Posterior vena cava (tissue), 2 donors: ENCODE measurements at places on chromosomes 1 and 21. TPM values are rescaled to one million over a fixed set of nuclear protein-coding genes. Genes with fewer than 3 reads are reported as not detected.

EDN2 gene
- not detected for total RNA-seq

GRCh38 chr1:30516485-30516858, 206.9 kb downstream of the MATN1 start:
- peak; percentile 16 for DNase-seq

- no peak for DNase-seq
Observed at GRCh38 chr1:54297596-54298283, 97.8 kb downstream of the MRPL37 start.

FALEC gene
- not detected for total RNA-seq

DNA sequence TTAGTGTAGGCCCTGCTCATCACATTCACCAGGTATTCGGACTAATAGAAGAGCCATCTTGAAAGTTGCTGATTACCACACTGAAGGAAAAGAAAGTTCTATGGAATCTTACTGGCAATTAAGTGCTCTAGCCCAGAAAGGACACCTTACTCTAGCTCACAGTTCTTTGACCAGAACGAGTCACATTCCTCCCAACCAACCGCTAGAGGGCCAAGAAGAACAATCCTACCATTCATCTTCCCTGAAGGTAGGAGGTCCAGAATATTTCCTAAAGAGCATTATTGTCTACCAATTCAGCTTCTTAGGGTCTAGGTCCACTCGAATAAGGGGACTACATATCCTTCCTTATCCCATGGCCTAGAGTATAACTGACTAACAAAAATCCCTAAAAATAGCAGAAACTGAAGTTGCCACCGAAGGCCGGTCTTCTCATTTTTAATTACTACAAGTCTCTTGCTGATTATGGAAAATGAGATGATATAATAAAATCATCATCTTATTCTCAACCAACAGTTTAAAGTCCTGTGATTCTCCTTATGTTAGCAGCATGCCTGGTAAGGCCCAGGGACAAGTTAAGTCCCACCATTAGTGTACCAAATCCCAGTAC, 2.7 kb upstream of the FMO1 start:
- no peak for DNase-seq

RGL1 gene
- 34.0 TPM for total RNA-seq

SLAMF7 gene
- total RNA-seq: 0.69 TPM

DNA sequence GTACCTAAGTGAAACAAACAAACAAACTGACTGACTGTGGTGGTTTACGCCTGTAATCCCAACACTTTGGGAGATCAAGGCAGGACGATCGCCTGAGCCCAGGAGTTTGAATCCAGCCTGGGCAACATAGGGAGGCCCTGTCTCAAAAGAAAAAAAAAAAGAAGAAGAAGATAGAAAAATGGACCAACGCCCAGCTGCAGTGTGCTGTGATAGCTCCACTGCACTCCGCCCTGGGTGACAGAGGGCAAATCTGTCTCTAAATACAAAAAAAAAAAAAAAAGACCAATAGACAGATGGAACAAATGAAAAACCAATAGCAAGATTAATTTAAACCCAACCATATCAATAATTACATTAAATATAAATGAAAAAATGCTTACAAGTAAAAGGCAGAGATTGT, 13.9 kb downstream of the AKR7A3 start:
- DNase-seq: no peak

NASP gene
- 45.5 TPM for total RNA-seq

MAN1A2 gene
- total RNA-seq: 48.7 TPM

DNA sequence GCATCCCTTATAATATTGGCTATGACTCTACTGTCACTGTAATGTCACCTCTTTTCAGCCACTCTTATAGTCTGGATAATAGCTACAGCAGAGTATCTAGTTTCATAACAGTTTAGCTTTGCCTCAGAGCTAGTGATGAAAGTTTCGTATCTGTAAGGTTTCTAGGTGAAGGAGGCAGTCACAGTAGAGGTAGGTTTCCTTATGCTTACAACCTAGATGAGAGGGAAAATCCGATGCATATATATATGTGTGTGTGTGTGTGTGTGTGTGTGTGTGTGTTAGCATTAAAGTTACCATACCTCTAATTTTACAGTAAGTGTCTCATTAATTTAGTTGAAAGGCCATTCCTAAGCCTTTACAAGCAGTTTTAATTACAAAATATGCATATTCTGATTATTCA, 2.2 kb upstream of the TOR1AIP2 start:
- no peak for DNase-seq

TTC22 gene
- 0.05 TPM for total RNA-seq

- DNase-seq: no peak
Observed at GRCh38 chr1:234698686-234699085, 88.7 kb upstream of the IRF2BP2 start.

GRCh38 chr1:57686306-57686705, 262.4 kb upstream of the DAB1 start:
- DNase-seq: no peak

- DNase-seq: no peak
Observed at GRCh38 chr1:201383647-201384405, 6.3 kb upstream of the TNNT2 start.

OR2AK2 gene
- not detected for total RNA-seq

NEK2 gene
- total RNA-seq: not detected

DNA sequence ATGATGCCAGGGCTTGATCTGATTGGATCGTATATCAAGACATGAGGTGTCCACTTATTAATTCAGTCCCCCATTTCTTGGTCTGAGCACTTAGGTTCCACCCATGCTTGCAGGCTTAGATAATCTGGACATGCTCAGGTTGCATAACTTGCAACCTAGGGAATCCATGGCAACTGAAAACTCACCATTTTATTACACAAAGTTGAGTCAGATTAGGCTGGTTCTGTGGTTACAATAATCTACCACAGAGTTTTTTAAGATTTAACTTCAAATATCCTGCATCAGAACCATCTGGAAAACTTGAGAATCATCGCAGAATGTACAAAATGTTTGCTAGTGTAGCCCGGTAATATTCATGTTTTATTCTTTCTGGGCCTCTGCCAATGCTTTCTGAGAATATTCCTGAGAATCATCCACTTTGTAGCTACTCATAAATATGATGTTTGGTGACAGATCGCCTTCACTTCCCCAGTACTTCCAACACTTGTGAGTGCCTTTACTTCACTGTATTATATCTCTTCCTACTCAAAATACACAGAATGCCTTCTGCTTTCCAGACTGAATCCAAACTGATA, 707.2 kb upstream of the ADAMTS5 start:
- DNase-seq: no peak

DNA sequence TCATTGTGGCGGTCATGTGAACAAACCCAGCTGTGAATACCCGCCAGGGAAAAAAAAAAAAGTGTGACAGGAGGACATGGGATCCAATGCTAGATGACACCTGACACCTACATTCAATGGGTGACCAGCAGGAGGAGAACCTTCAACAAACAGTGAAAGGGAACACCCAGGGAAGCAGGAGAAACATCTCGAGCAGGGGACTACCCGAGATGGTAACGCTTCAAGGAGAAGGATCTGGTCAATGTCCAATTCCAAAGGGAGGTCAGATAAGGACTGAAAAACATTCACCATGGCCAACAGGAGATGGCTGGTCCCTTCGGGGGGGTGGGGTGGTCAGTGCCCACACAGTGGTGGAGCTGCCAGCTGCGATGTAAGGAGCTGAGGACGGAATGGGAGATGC, 46.3 kb downstream of the PTPN14 start:
- DNase-seq: no peak

OR2L3 gene
- not detected for total RNA-seq
